T-cell (primary cell): ENCODE measurements at places on chromosomes 16 and 17.

GRCh38 chr16:72740347-72740746 lies 307.6 kb downstream of the ZFHX3 start:
- DNase-seq, result no peak

DNA sequence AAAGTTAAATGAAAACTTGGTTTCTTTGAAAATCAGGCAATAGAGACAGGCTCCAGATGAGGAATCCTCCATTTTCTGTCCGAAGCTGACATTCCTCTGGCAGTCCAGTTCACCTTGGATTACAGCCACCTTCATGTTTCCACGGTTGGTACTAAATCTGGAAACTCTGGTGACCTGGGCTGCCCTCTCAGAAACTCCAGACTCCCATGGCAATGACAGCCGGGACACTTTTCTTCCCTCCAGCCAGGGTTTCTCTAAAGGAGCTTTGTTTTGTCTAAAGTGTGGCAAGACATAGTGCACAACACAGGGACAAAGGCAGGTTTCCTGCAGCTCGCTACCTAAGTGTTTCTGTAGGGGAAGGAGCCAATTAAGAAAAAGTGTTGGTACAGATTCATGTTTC lies 36.0 kb downstream of the CLUAP1 start:
- DNase-seq, result no peak

- no peak for DNase-seq
Measured at GRCh38 chr17:48576479-48577309, 1.5 kb downstream of the HOXB4 start.

DNA sequence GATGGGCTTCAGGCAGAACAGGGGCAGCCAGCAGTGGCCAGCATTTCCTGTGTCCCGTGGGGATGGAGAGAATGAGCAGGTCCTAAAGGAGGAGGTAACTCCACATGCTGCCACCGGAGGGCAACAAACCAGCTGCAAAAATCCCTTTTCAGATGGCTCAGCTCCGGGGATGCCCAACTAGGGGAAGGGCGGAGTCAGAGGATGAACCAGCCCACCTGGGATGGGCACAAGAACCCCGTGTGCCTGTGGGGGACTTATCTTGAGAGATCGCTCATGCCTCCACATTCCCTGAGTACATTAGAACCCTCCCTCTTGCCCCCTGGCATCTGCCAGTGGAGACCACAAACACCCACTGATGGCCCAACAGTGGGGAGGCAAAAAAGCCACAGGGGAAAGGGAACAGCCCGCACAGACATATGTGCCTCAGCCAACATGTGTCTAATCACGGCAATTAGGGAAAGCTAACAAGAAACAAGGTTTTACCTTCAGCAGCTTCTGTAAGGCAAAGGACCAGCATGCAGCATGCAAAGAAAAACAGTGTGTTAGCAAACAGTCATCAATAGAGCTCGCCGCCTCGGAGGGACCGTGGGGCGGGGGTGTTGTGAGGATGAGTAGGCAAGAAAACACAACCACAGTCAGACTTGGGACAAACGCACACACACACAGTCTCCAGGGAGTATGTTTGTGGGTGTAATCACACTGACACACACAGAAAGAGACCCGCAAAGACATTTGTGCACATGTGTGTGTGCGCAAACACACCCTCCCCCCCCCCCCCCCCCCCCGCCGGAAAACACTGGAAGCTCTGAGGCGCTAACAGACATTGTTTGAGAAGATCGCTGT lies 64.0 kb downstream of the MYO18A start:
- peak; percentile 31 for DNase-seq

DNA sequence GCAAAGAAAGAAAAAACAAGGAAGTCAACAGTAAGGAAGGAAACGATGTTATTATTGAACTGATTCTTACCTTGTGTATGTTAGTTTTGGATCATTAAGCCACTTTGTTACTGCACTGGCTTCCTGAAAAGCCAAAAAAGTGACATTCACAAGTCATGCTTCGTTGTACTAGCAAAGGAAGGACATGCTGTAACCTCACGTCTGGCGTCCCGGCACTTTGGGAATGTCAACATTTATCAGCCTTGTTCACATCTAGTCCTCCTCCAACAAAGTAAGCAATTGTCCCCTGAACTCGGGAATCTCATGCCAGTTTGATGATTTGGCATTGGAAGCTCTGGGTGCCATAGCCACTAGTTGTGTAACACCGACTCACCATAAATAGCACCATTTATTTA lies 731 bp upstream of the MKS1 start:
- no peak for DNase-seq

GRCh38 chr17:77535435-77535834 lies 394.7 kb downstream of the SEC14L1 start:
- DNase-seq, result no peak

GRCh38 chr16:25253322-25253721 lies 4.3 kb downstream of the ZKSCAN2 start:
- DNase-seq, result no peak

- no peak for DNase-seq
Measured at GRCh38 chr16:80552277-80552676, 11.5 kb downstream of the DYNLRB2 start.

DNA sequence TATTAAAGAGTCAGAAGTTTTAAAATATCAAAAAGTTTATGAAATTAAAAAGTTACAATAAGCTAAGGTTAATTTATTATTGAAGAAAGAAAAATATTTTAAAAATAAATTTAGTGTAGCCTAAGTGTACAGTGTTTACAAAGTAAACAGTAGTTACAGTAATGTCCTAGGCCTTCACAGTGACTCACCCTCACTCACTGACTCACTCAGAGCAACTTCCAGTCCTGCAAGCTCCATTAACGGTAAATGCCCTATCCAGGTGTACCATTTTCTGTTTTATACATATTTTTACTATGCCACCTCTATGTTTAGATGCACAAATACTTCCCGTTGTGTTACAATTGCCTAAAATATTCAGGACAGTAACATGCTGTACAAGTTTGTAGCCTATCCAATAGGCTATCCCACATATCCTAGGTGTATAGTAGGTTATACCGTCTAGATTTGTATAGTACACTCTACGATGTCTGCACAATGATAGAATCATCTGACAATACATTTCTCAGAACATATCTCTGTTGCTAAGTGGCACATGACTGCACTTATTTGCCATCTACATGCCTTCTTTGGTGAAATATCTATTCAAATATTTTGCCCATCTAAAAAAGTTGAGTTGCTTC lies 67.2 kb upstream of the WSB1 start:
- DNase-seq, result no peak

DNA sequence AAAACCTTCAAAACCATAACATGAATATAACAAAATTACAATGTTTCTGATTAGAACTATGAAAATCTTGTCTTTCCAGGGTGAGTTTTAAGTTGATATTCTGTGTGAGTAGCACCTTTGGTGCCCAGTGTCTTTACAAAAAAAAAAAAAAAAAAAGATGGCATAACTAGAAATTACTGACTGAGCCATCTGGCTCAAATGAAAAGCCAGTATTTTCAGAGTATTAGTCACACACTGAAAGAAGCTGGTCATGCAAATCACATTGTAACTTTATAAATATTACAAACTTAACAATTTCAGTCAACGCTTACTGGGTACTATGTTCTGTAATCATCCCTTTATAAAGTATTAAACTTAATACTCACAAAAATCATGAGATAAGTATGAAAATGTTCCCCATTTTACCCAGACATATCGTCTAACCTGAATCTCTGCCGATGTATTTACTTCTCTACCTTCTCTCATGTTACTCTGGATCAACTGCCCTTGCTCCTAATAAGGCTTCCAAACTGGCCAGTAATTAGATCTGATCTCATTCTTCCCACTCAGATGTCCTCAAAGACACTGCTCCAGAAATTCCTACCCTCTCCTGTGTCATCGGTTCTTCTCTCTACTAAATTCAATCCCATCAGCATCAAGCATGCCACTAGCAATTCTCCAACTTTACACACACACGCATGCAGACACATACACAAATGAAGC lies 25.4 kb downstream of the UBE2G1 start:
- no peak for DNase-seq

DNA sequence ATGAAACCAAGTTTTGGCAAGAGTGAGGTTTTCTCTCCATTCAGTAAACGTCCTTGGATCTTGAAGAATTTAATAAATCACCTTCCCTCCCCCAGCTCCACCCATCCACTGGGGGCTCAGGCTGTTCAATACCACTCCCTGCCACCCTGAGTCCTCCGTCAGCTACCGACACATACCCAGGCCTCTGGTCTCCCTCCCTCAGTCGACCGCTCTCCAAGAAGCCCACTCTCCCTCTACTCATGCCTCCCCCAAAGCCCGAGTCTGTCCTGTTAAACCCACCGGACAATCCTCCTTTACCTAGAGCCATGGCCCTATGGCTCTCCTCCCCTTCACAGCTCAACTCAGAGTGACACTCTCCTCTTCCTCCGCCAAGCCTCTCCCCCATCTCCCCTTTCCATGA lies 19.7 kb upstream of the SLC4A1 start:
- no peak for DNase-seq

DNA sequence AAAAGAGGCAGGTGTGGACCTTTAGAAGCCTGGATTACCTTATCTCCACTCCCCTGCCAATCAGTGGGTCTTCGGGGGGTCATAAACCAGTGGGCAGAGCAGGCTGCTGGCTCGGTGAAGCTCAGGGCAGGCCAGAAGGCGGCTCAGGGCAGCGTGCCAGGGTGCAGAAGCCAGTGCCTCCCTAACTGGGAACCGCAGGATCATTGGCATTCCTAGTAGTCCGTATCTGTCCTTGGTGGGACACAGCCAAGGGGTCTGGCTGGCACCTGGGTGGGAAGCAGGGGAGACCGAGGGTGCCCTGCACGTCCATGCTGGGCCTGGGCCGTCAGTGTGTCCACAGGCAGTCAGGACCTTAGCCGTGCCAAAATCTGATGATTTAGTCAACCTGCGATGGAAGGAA lies 76.8 kb downstream of the SEC14L1 start:
- no peak for DNase-seq

DNA sequence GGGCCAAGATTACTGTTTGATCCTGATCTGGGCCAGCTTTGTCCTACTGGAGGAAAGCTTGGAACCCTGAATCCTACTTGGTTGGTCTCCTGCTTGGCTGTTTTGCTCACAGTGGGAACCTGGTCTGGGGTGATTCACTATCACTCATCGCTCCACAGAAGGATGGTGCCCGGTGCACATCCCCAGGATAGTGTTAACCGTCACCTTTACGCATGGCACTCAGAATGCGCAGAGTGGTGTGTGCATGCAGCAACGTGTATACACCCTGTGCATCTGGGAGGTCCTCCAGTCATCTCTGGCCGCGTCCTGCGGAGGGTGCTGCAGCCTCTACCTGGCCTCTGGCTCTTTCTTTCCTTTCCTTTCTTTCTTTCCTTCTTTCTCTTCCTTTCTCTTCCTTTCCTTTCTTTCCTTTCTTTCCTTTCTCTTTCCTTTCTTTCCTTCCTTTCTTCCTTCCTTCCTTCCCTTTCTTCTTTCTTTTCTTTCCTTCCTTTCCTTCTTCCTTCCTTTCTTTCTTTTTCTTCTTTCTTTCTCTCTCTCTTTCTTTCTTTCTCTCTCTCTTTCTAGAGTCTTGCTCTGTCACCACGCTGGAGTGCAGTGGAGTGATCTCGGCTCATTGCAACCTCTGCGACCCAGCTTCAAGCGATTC lies 13.1 kb downstream of the SOCS3 start:
- DNase-seq, result no peak

DNA sequence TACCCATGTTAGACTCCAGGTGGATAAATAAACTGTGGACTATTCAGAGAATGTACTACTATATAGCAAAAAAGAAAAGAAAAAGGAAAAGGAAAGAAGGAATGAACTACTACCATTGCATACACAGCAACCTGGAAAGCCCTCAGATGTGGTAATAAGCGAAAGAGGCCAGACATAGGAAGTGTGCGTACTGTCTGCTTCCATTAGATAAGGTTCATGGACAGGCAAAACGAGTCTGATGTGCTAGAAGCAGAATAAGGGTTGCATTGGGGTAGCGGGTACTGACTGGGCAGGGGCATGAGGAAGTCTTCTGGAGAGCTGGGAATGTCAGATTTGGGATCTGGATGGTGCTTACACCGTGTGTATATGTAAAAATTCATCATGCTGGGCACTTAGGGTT lies 21.8 kb downstream of the CLEC16A start:
- no peak for DNase-seq
